EL (cell line): ENCODE measurements at places on chromosomes 5 and 9.

- DNase-seq, result peak; percentile 42
Measured at GRCh38 chr9:88954066-88954465, 37.2 kb upstream of the S1PR3 start.

DNA sequence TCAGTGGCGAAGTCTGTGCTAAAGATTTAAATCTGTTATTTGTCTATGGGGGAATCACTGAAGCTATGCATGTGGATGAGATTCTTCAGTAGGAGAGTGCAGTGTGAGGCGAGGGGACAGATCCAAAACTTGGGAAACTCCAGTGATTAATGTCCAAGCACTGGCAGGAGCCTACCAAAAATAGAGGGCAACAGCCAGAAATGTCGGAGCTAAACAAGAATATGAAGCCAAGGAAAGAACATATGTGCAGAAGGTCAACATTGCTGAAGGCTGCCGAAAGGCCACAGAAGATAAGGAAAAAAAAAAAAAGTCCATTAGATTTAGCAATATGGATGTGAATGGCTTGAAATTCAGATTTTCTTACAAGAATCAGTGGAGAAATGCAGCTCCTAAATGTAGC is 61.8 kb downstream of the C6 start:
- DNase-seq, result no peak

GRCh38 chr9:76114144-76114543 is 223.7 kb downstream of the PCSK5 start:
- DNase-seq, result no peak

DNA sequence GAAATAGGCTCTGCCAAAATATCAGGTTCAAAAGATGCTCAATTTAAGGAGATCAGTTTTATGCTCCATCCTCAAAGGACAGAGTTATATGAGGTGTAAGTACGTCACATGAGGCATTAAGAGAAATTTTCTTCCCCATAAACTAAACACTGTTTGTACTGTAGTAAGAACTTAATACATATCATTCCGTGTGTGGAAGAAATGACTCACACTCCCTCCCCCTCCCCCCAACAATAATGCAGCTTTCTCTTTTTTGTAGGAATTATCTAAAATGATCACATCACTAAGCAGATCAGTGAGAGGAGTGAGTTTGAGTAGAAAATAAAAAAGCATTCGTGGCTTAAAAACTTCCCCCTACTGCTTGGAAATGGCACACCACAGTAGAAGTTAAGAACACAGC is 2.2 kb downstream of the CDH12 start:
- no peak for DNase-seq

DNA sequence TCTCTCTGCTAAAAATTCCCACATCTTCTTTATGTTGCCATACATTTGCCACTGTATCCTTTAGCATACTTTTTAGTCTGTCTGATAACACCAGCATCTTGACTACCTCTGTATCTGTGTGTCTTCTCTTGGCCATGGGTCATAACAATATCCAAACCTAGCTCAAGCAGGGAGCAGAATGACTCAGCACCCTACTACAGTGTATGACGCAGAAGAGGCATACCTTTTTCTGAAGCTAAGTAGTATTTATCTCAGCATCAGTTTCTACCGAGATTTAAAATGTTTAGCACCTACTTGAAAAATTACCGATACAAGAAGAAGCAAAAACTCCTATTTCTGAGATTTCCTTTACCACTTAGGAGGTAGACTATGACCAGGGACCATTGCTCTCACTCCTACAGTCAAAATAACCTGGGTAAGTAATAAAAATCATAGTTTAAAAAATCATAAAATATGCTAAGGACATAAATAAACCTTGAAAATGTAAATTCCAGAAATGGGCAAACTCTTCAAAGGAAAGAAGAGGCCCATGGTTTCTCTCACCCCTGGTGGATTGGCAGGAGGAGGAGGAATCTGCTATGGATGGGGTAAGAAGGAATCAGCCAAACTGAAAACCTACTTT is 286.5 kb downstream of the MAST4 start:
- DNase-seq, result no peak

DNA sequence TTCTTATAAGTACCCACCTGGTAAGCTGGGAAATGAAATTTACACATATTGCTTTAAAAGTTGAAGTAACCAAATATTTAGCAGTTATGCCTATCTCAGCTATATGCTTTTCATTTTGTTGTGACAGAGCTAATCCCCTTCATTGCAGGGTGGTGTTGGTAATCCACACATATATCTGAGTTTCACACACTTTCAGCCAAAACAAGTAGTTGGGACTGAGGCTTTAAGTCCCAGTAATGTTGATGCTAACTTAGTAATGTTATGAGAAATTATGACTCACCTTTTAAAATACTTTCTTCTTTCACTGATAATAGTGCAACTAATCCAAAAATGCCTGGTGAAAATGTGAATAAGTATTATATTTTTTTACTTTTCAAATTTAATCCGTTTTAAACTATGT is 19.2 kb upstream of the RICTOR start:
- DNase-seq, result peak; percentile 35
